ENCODE measurements at places on chromosomes 5 and 9.
A peak's percentile ranks its signal among the peaks of the same experiment; 100 is the strongest.

DNA sequence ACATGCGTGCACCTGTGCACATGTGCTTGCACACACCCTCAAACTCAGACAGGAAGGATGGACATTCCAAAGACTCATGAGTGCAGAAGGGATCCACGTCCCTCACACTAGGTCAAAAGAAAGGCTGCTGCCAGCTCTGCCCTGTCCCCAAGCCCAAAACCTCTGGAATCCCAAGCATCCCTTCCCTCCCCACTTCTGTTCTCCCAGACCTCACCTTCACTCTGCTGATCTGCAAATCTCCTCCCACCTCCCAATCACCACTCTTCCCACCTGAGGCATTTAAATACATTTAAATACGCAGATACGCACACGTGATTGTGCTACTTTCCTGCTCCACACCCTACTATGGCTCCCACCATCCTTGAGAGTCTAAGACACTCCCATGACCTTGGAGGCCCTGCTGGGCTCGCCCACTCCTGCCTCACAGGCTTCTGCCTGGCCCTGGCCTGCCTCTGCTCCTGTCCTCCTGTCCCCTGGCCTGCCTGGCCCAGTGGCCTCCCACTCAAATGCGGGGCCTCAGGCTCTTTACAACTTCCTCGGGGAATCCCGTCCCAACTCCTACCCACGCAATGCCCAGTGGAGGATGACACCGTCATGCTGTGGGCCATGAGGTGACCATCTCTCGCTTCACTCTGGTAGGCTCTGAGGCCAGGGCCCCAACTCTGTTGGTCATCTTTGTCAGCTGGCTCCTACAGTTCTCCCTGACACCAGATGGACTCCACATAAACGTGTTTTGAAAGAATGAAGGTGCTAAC is 478.4 kb upstream of the DAP start:
- DNase-seq: no peak

DNA sequence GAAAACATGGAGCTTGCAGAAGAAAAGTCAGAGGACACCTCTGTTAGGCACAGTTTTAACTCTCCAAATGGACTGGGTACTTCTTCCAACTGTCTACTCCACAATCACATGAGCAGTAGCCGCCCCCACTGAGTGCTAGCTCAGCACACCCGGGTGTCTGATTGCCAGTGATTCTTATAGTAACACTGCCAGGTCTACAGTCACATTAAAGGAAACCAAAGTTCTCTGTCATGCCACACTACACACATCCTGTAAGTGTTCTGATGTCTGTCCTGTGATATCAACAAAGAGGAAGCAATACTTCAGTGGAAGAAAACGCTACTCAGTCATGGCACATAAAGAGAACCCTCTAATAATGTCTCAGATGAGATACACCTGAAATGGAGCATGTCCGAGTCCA is at the start of gene HAVCR2:
Gene HAVCR2, minus strand, starts transcription at position 69 of the 400 bp plus-strand sequence. Its CDS starts 61 bp downstream, at position 8.
- DNase-seq: no peak

DNA sequence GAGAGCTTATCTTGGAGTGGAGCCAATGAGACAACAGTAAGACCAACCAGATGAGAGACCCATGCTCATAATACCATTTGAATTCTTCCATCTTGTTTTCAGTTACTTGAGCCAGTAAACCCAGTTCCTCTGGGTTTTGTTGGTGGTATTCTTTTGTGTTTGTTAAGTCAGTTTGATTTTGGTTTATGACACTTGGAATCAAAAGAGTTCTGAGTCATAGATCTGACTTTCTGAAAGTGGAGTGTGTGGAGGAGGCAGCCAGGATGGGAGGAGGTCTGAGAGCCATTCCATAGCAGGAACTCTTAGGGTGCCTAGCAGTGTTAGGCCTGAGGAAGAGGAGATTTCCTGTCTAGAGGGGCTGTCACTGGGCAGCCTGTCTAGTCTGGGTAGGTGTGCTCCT is 24.6 kb upstream of the PANK3 start:
- DNase-seq: peak; percentile 33

- DNase-seq: no peak
Measured at GRCh38 chr9:8858596-8859161, 1059.1 kb upstream of the DMAC1 start.

GRCh38 chr5:126428421-126428820 is 5.2 kb downstream of the GRAMD2B start:
- no peak for DNase-seq

DNA sequence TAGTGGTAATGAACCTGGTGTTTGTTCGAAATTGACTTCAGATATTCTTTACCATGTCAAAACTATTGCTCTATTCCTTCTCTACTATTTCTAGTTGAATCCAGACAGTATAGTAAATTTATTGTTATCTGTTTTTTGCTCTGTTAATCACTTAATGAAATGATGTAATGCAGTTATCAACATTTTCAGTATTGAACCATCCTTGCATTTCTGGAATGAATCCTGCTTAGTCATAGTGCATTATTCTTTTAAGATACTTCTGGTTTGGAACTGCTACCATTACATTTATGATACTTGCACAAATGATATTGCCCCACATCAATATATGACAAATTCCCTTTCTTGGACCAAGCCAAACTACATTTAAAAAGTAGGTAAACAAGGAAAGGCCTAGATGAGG is 554.0 kb upstream of the KLF4 start:
- no peak for DNase-seq

- no peak for DNase-seq
Measured at GRCh38 chr9:75359638-75360037, 271.3 kb downstream of the OSTF1 start.

DNA sequence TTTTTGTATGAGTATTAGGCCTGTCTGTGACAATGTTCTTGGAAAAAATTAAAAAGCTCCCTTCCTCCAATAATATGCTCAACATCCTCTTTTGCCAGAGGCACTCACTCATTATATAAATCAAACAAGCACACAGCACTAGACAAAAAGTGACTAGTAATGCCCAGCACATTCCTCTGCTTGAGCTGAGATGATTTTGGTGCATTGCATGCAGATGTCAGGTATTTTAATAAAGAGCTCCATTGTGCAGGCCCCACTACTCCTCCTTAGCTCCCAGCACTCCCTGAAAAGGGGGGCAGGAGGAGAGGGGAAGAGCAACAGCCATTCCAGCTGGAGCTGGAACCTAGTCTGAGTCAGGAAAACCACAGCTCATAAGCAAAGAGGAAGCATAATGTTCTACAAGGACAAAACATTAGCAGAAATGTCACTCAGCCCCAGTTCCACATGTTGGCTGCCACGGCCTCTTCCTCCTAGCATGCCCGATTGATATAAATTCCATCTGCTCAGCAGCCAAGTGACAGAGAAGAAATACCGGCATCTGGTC is 348.5 kb downstream of the BNC2 start:
- peak; percentile 82 for DNase-seq

DNA sequence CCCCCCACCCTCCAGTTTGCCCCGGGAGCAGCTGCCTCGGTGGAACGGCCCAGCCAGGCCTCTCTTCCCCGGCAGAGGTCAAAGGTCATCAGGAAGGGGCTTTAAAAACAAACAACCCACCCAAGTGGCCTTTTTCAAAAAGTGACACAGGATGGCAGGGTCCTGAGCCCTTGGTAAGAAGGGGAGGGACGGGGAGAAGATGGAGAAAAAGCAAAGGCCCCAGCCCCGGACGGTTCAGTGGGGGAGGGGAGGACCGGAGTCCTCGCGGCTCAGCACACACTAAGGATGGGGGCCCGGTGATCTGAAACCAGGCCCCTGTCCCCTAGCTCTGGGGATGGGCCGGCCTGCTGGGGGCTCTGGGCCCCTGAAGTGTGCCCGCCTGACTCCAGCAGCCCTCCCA is 1.1 kb downstream of the PRRX2 start:
- DNase-seq: no peak

GRCh38 chr5:51033215-51033614 is 350.0 kb upstream of the ISL1 start:
- no peak for DNase-seq

- DNase-seq: no peak
Measured at GRCh38 chr5:22852807-22853660, at the start of gene CDH12. Gene CDH12 (minus strand): TSS chr5:22853344.

- no peak for DNase-seq
Measured at GRCh38 chr5:155943516-155944407, 383.2 kb upstream of the SGCD start.

- no peak for DNase-seq
Measured at GRCh38 chr5:88396751-88397281, 128.2 kb upstream of the TMEM161B start.

DNA sequence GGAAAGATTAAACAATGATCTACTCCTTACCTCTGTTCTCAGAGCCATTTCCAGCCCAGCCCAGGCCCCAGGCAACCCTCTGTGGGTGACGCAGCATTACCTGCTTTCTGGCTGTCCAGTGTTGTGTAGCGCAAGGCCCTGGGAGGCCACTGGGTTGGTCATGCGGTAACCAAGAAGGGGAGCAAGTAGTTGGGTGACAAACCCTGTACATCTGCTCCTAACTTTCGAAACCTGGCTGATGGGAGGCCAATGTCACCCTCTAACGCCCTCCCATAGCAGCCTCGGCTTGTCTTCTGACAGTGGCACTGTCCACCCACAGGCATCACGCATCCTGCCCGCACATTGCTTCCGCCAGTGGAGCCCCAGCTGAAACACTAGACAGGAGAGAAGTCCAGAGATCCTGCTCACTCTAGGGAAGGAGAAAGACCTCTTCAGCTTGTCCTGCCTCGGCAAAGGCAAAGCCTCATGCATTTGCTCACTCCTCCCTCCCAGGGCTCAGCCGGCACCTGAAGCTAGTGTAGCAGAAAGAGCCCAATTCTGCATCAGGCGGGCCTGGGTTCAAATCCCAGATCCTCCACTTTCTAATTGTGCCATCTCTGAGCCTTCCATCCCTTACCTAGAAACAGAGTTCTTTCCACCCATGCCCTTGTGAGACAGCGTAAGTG is 94.6 kb downstream of the ADAMTS2 start:
- DNase-seq: no peak

- peak; percentile 47 for DNase-seq
Measured at GRCh38 chr9:91483189-91483691, 59.6 kb upstream of the NFIL3 start.

- no peak for DNase-seq
Measured at GRCh38 chr5:79112703-79113058, 1.1 kb downstream of the BHMT start.

DNA sequence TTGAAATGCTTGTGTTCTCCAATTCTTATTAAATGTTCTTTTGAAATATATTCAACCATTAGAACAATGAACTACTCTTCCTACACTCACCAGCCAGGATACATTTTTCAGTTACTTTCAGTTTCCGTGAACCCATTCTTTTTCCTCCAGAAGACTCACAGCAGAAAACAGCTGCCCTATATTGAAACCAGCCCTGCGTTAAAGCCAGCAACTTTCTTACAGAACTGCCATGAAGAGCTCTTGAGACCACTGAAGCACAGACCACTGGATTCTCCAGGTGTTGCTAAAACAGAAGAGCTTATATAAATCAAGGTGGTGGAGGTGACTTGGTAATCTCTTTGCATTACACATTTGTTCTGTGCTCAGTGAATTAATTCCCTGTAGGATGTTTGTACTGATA is 365.9 kb upstream of the C9orf72 start:
- DNase-seq: no peak

- no peak for DNase-seq
Measured at GRCh38 chr9:129869585-129870501, 34.6 kb downstream of the USP20 start.

GRCh38 chr5:126998895-126999570 is 31.3 kb downstream of the MARCHF3 start:
- no peak for DNase-seq

DNA sequence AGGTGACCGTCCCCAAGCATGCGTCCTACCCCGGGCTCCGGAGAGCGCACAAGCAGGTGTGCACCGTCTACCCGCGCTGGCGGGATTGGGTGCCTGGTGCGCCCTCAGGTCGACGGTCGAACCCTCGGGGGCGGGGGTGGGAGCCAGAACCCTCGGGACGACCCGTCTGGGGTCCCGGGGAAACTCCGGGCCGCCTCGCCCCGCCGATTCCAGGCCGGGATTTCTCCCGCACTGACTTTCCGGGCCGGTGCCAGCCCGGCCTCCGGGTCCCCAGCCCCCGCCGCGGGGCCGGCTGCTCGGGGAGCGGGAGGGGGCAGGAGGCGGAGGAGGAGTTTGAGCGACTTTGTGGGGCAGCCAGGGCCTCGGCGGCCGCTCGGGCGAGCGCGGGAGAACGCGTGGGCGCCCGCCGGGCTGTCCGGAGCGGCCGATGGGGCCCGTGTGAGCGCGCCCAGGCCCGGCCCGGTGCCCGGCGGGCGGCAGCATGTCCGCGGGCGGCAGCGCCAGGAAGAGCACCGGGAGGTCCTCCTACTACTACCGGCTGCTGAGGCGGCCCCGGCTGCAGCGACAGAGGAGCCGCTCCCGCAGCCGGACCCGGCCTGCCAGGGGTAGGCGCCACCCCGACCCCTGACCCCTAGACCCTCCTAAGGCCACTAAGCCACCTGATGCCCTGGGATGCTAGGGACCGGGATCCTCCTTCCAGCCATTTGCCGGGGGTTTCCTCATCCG is at the start of gene DAB2IP:
Gene DAB2IP, plus strand, starts transcription at position 340 of the 726 bp plus-strand sequence. Its CDS starts 142 bp downstream, at position 482.
- DNase-seq: no peak

- no peak for DNase-seq
Measured at GRCh38 chr9:98642661-98643312, 65.9 kb downstream of the GABBR2 start.

DNA sequence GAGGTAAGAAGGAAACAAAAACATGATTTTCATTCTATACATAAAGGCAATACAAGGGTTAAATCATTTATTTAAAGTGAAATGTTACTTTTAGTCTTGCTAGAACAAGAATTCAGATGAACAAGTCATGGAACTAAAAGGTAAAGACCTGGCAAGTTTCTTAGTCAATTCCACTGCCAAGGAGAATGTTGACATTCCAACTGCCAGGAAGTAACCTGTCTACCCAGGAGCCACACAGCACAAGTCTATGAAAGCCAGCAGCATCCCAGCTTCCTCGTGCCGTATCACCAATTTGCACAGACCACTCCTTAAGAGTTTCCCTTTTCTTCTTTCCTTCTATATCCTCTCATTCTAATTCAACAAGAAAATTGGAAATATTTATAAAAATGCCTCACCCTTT is 79.9 kb downstream of the SETX start:
- DNase-seq: no peak

- no peak for DNase-seq
Measured at GRCh38 chr9:125341566-125341965, 79.9 kb downstream of the GAPVD1 start.

DNA sequence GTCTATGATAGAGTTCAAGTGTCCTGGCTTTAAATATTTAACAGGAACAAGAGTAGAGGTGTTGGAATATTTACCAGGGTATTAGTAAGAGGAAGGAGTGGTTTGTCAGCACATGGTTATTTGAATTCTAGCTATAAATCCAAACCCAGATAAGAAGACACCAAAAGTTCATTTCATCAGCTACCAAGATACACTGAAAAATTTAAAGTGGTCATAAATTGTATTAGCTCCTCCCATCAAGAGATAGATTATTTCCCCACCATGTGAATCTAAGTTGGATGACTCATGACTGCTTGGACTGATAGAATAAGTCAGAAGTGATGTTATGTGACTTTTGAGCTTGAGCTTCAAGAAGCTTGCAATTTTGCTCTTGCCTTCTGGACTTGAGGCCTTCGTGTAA is 72.1 kb upstream of the GRAMD2B start:
- no peak for DNase-seq

DNA sequence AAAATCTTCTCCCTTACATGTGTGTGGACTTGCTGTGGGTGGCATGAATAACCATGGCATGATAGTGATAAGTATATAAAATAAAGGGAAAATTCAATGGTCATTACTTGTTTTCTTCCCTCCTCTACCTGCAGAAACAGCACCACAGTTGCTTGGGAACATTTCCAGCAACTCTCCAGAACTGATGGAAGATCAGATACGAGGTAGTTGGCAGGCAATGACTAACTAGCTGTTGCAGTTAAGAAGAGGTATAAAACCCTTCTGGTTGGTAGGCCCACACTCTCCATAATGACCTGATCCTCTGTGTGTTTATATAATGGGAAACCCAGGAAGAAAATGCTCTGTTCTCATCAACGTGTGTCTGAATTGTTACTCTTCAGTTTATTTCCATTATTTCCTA is 185.9 kb downstream of the SYK start:
- DNase-seq: no peak
